Lung (tissue), 17 donors: ENCODE measurements at places on chromosomes 3 and 15. TPM values are rescaled to one million over a fixed set of nuclear protein-coding genes. Genes with fewer than 3 reads are reported as not detected.

The PODXL2 gene
- 7.3 TPM for total RNA-seq

DNA sequence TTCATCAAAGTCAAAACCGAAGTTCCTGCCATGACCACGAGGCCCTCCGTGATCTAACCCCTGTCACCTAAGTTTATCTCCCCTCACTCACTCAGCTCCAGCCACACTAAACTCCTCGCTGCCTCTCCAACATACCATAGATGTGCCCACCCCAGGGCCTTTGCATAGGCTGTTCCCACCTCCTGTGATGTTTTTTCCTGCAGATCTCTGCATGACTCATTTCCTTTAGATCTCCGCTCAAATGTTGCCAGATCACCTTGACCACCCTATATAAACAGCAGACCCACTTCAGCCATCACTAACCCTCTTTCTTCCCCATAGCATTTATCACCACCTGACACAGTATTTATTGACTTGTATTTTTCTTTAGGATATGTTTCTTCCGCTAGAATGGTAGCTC, 58.5 kb downstream of the HRH1 start:
- H3K4me1 ChIP-seq, result no peaks in the 10 kb centered on the region
- no peak overlapping the region for H3K27ac ChIP-seq
- no peak overlapping the region for H3K4me3 ChIP-seq
- no peak for DNase-seq
- no peaks in the 10 kb centered on the region for H3K27me3 ChIP-seq
- H3K36me3 ChIP-seq, result no peaks in the 10 kb centered on the region

The ADAMTS17 gene
- 2.7 TPM for total RNA-seq

GRCh38 chr15:72285927-72286516, 13.7 kb upstream of the PARP6 start:
- H3K4me1 ChIP-seq, result no peaks in the 10 kb centered on the region
- no peak overlapping the region for H3K27ac ChIP-seq
- no peaks in the 10 kb centered on the region for H3K27me3 ChIP-seq
- peaks cover 2% of the 10 kb centered on the region for H3K36me3 ChIP-seq

DNA sequence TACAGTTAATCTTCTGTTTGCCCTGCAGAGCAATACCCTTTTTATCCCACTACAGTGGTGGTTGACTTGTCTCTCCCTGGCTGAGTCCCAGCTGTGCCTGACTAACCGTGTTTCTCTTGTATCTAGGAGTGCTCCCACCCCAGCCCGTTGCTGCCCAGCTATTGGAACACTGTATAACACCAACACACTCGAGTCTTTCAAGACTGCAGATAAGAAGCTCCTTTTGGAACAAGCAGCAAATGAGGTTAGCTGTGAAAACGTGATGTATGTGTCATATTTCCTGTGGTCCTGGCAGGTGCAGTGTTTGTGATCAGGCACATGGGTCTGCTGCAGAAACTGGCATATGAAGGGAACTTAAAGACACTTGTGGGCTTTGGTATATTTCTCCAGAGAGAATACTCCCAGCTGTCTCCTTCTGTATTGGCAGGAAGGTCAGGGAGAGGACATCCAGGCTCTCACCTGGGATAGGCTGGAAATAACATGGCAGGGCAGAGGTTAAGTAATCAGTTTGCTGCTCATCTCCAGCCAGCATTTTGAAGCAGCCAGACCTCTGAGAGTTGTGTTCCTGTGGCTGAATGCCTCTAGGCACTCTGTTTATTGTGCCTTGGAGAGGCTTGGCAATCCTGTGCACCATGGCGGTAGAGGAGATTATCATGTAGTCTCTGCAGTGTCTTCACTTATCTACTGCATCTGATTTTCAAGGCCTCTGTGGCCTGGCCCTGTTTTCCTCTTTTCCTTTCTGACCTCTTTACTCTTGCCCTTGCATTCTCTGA, 34.8 kb downstream of the ATG7 start:
- H3K27me3 ChIP-seq, result no peaks in the 10 kb centered on the region
- no peak overlapping the region for H3K4me3 ChIP-seq
- DNase-seq, result no peak
- H3K4me1 ChIP-seq, result peaks cover 5% of the 10 kb centered on the region

The ZNF501 gene
- total RNA-seq, result 6.8 TPM
